ENCODE measurements at places on chromosomes 11 and 22.

DNA sequence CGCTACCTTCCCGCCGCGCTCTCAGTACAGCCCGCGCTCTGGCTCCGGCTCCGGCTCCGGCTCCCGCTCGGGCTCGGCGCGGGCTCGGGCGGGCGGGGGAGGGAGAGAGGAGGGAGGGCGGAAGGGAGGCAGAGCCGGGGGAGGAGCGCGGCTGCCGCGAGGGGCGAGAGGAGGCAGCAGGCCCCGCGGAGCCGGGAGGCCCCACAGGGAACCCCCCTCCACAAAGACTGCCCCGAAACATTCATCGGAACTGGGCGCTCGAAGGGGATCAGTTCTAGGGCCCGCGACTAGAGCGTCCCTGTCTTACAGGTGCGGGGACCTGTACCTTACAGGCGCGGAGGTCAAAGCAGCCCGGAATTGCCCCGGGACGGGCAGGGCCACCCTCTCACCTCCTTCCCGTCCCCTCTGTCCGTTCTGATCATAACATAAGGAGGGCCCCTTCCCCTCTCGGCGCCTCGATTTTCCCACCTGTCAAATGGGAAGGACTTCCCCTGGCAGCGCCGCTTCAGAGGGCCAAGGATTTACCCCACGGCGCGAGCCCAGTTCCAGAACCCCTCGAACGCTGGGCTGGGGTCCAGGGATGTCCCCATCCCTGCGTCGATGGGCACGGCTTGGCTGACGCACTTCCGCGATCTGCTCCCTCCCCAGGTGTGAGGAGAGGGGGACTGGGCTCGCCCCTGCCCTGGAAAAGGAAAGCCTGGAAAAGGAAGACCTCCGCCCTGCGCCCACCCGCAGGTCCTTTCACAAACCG lies at the start of gene SHISA8:
Gene SHISA8, minus strand, starts transcription at position 40 of the 751 bp plus-strand sequence. CDS start 407 bp downstream, outside the sequence.
- DNase-seq: peak; percentile 31

- DNase-seq: no peak
Measured at GRCh38 chr11:16799890-16800289, 61.4 kb downstream of the C11orf58 start.

GRCh38 chr11:35030716-35031213 lies 108.2 kb upstream of the CD44 start:
- DNase-seq: no peak

GRCh38 chr11:122634501-122634900 lies 21.0 kb upstream of the UBASH3B start:
- DNase-seq: no peak

DNA sequence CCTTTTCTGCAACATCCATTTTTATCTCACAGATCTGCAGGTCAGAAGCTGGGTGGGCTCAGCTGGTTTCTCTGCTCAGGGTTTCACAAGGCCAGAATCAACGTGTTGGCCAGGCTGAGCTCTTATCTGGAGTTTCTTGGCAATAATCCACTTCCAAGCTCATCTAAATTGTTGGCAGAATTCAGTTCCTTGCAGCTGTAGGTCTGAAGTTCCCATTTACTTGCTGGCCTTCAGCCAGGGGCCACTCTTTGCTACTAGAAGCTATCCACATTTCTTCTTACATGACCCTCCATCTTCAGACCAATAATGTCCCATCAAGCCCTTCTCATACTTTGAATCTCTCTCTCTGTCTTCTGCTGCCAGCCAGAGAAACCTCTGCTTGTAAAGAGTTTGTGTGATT lies 103.5 kb downstream of the WNT11 start:
- no peak for DNase-seq

Data from NCI-H1436 (cell line).